ENCODE measurements at places on chromosomes 6 and 20.
A peak's percentile ranks its signal among the peaks of the same experiment; 100 is the strongest.

DNA sequence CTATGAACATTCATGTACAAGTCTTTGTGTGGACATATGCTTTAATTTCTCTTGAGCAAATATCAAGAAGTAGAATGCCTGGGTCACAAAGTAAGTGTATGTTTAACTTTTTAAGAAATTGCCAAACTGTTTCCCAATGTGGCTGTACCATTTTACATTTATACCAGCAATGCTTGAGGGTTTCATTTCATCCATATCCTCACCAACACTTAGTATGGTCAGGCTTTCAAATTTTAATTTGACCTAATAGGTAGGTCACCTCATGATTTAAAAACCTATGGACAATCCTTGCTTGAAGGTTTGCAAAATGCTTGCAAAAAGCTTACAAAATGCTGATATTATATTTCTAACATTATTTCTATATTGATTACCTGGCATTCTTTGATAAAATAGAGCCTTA, 19.5 kb upstream of the SRSF3 start:
- no peak for DNase-seq

GRCh38 chr6:39706819-39707335, 18.3 kb downstream of the KIF6 start:
- DNase-seq, result no peak

DNA sequence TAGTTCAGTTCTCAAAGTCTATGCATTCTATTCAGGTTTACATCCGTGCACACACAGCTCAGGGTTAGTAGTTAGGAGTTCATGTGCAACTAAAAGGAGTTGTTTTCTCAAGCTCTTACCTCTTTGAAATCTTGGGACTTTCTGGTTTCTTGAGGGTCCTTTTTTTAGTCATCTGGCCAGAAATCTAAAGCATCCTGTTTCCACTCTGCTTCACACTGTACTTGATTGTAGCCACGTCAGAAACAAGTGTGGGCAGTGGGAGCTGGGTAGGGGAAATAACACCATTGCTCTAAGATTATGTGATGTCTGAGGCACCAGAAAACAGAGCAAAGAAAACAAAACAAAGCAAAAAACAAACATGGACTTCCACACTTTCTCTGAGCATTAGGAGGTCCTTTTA, 58.3 kb downstream of the HDGFL1 start:
- DNase-seq, result no peak

DNA sequence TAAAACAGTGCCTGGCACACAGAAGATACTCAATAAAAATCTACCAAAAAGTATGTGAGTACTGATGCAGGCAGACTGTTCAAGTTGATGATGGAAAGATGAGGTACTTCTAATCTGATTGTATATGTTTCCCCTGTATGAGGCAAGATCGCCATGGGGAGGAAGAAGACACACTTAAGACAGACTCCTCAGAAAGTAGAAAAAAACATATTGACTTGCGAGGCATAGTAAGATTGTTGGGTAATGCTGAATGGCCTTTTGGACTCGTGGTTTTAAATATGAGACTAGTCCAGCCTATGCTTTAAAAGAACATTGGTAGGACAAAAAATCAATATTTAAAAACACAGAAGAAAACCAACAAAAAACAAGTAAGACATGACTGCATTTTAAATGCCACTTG, 72.6 kb downstream of the SHPRH start:
- no peak for DNase-seq

- DNase-seq, result no peak
Observed at GRCh38 chr6:77038807-77039206, 424.5 kb downstream of the HTR1B start.

- no peak for DNase-seq
Observed at GRCh38 chr6:155807243-155807642, 351.6 kb upstream of the NOX3 start.

DNA sequence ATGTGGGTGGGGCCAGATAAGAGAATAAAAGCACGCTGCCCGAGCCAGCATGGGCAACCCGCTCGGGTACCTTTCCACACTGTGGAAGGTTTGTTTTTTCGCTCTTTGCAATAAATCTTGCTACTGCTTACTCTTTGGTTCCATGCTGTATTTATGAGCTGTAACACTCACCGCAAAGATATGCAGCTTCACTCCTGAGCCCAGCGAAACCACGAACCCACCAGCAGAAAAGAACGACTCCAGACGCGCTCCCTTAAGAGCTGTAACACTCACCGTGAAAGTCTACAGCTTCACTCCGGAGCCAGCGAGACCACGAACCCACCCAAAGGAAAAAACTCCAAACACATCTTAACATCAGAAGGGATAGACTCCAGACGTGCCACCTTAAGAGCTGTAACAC, 76.7 kb downstream of the TFAP2A start:
- no peak for DNase-seq

- DNase-seq, result no peak
Observed at GRCh38 chr6:41699063-41699462, 36.3 kb downstream of the TFEB start.

GRCh38 chr20:8393381-8393780, 261.3 kb downstream of the PLCB1 start:
- no peak for DNase-seq

DNA sequence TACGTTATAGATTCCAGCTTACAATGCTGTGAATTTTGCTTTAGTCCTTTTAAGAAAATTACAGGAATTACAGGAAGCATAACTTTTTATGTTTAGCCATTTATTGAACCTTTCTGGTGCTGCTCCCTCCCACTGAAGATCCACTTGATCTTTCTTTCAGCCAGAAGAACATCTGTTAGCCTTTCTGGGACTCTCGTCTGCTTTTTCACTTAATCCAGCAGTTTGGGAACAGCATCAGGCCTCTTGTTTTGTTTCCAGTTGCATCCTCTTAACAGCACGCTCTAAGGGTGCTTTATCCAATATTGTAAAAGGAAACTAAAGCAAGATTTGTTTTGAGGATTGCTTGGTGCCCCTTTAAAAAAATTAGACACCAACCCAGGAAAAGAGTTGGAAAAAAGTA, 10.3 kb upstream of the CYP24A1 start:
- DNase-seq, result no peak

- DNase-seq, result no peak
Observed at GRCh38 chr20:61436667-61437279, 184.7 kb downstream of the CDH4 start.

GRCh38 chr6:79524065-79524464, 13.2 kb downstream of the LCA5 start:
- DNase-seq, result no peak

- DNase-seq, result no peak
Observed at GRCh38 chr20:48395816-48396546, 431.8 kb downstream of the PREX1 start.

- no peak for DNase-seq
Observed at GRCh38 chr6:47147175-47147727, 105.1 kb upstream of the ADGRF1 start.

DNA sequence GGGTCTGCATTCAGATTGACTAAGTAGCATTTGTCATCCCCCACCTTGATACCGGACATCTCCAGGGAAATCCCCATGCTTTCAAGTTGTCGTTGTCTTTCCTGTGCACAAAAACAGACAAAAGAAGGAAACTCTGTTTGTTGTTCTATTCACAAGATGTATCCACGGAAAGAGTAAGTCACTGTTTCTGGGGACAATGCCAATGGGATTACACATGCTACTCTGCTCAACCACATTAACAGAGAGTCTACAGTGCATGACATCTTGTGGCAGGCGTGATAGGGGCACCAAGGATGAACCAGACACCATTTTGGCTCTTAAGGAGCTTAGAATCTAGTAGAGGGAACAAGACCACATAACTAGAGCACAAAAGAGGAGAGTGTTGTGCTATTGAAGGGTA, 124.4 kb upstream of the NUP153 start:
- no peak for DNase-seq

GRCh38 chr6:149925253-149925973, 2.5 kb upstream of the RAET1G start:
- no peak for DNase-seq

GRCh38 chr20:1369970-1370369, 22.9 kb downstream of the FKBP1A start:
- DNase-seq, result no peak

DNA sequence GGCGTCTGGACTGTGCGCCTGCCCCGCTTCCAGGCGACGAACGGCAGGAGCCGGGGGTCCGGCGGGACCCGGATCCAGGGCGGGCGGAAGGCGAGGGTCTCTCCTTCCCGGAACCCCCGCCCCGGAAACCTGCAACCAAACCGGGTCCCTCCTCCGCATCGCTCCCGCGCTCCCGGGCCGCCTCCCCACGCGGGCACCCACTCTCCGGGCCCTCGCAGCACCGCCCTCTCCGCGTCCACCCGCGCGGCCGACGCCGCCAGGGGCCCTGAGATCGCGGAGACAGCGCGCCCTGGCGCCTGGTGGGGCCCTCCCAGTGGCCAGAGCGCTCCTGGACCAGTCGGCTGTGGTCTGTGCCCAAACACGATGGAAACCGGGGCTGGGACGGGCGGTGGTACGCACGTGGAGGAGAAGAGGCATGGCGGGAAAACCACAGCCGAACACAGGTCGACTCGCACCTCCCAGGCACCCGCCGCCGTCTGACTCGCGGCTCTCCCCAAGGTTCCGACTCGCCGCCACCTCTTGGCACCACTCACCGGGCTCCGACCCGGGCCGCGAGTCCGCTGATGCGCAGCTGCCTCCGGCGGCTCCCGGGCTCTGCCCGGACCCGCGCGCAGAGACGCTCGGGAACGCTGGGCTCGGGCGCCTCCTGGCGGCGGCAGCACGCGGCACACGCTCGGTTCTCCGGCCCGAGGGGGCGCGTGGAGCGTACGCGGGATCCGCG, 7.9 kb downstream of the NKX2-2 start:
- peak; percentile 14 for DNase-seq

- no peak for DNase-seq
Observed at GRCh38 chr20:25067102-25067987, 9.4 kb upstream of the ACSS1 start.

GRCh38 chr6:4004249-4004648, 74.7 kb downstream of the FAM217A start:
- no peak for DNase-seq

DNA sequence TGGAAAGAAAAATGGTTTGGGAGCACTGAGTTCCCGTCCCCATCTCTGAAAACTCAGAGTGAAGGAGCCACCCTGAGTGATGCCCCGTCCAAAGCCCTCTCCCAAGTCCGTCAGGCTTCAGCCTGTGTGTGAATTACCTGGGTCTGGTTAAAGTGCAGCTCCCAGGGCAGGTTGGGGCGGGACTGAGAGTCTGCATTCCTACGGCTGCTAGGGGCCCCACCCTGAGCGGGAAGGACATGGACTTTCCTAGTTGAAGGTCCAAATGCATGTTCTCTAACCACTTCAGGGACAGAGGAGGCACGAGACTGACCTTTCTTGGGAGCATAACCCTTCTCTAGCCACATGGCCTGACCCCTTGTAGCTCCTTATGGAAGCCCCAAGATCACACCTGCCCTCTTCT, 97.2 kb downstream of the SYNDIG1 start:
- DNase-seq, result no peak

DNA sequence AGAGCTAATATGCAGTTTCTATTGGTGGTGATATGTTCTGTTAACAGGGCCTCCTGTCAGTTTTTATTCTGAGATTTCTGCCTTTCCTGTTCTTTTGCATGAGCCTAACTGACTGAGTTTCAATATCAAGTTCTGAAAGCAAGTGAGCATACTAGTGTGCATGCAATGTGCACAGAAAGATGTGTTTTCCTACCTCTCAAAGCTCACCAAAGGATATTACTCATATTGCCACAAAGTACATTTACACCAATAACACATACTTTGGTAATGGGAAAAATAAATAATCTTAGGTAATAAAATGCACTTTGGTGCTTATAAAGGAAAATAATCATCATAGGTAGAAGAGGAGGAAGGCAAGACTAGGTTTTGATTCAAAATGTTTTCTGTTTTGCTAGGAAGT, 195.0 kb downstream of the KHDC1L start:
- no peak for DNase-seq

GRCh38 chr6:19838442-19839236, 1.5 kb downstream of the ID4 start:
- no peak for DNase-seq

GRCh38 chr20:2866236-2866635, 7.0 kb upstream of the PTPRA start:
- DNase-seq, result no peak

- DNase-seq, result no peak
Observed at GRCh38 chr20:63706852-63707557, 771 bp downstream of the ARFRP1 start.

- no peak for DNase-seq
Observed at GRCh38 chr20:13800728-13801134, 15.9 kb downstream of the NDUFAF5 start.

- DNase-seq, result no peak
Observed at GRCh38 chr6:128855581-128856085, 27.3 kb upstream of the LAMA2 start.

Data from stimulated activated CD8-positive, alpha-beta memory T cell treated with anti-CD3 and anti-CD28 coated beads, Interleukin-2, amount 100 ng/mL, for 1 hour (primary cell).